ENCODE measurements at places on chromosomes 6 and 20.

GRCh38 chr20:13200767-13201500 lies 20.1 kb upstream of the ISM1 start:
- DNase-seq: no peak

GRCh38 chr6:153942361-153942760 lies 96.7 kb upstream of the OPRM1 start:
- DNase-seq: no peak

DNA sequence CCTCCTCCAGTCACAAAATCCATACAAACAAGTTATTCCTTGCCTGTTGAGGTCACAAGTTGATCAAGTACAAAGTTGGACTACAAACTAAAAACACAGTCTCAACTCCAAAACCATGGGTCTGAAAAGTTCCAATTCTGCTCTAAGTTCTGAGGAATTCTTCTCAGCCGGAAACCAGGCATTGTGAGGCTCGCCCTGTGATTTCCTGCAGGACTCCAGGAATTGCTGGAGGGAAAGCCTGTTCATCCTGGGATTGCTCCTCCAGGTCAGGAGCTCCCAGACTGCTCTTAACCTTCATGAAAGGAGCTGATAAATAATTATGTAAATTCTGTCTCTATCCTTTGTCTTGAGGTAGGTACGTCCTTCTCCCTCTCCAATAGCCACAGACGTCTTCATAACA lies 8.5 kb downstream of the TRAM2 start:
- DNase-seq: no peak

DNA sequence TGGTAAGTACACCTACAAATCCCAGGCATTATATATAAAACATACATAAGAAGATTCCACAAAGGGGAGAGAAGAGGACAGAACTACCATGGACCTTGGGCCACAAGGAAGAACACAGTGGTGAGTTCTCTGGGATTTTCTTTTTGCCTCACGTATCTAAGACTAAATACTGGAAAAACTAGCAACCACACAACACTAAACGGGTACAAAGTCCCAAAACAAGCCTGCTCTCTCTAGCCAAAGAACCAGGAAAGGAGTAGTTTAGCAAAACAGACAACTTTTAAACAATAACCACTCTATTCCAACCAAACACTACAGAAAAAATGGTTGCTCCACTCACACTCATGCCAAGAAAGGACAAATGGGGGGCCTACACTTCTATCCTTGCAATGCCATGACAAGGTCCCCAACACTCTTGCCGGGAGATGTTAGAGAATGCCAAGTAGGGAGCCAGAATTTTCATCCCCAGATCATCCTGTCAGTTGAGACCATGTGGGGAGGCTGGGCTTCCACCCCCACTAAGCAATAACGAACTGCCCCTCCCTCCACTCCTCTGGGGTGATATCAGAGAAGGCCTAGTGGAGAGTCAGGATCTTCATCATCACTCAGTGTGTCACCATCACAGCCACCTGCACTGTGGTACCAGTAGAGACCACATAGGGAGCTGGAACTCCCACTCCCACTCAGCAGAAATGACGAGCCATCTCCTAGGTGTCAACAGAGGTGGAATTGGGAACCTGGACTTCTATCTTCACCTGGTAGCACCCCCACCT lies 123.5 kb downstream of the DST start:
- no peak for DNase-seq

DNA sequence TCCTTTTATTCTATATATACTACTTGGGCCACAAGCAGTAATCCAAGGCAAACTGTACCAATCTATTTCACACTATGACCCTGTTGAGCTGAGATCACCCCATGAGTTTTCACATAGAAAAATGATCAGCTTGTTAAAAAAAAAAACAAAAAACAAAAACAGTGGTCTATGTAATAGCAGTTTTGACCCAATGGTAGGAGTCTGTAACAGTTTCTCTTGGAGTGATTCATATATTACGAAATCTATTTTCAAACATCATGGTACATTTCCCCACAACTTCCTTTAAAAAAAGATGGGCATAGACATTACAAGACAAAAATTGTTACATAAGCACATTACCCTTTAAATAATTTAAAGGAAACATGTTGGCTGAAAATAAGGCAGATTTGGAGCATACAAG lies 78.1 kb downstream of the PRSS35 start:
- DNase-seq: no peak

DNA sequence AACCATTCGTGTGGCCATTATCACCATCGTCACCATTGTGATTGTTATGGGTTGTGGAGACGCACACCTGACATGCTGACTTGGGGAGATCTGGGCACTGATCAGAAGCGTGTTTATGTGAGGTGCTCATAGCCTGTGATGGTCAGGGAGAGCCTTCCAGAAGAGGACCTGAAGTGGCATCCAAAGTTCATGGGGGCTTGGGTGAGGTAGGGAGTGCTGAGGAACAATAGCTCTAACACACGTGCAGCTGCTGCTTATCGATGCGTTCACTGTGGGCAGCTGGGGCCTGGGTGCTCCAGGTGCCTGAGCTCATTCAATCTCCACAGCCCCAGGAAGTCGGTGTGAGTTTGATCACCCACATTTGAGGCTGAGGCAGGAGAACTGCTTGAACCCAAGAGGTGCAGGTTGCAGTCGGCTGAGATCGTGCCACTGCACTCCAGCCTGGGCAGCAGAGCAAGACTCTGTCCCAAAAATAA lies 227.3 kb downstream of the PREX1 start:
- DNase-seq: no peak

- no peak for DNase-seq
Observed at GRCh38 chr6:100175814-100176310, 181.8 kb upstream of the MCHR2 start.

DNA sequence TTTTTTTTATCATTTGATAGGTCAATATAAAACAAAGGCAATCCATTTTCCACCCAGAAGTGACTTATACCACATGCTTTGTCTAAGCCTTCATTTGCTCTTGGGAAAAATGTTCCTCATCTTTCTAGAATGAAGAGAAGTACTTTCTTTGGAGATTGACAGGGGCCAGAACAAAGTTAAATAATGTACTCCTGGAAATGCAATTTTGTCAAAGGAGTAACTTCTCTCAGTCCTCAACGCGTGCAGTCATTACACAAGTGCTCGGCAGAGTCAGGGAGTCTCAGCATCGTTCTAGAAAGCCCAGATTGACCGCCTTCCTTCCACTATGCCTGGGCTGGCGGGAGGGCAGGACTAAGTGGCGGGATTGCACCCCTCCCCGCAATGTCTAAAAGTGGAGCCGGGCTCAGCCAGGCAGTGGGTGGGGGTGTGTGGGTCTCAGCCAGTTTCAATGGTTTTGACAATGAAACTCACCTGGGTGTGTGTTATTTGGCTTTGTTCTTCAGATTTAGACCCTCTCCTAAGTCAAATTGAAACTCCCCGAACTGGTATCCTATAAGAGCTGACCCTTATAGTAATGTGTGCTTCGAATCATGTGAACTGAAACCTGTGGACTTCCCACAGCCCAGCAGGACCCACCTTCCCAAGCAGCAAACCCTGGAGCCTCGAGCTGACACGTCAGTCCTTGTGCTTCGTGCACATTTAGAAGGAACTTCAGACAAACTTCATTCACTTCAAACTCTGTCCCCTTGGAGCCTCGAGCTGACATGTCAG lies 63.2 kb upstream of the DUSP22 start:
- DNase-seq: no peak

DNA sequence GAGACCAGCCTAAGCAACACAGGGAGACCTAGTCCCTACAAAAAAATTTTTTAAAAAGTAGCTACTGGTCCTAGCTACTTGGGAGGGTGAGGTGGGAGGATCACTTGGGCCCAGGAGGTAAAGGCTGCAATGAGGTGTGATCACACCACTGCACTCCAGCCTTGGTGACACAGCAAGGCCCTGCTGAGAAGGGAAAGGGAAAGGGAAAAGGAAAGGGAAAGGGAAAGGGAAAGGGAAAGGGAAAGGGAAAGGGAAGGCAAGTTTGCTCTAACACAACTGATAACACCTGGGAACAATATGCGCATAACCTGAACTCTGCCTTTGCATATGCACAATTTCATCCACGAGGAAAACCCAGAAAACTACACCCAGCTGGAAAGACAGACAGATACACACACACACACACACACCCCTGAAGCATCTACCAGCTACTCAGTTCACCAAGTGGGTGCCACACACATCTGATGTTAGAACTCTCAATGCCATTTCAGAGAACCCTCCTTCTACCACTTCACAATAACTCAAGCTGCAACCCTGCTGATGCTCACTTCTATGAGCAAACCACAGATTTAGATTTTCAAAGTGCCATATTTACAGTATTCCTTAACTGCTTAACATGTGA lies 19.1 kb downstream of the B4GALT5 start:
- DNase-seq: no peak

DNA sequence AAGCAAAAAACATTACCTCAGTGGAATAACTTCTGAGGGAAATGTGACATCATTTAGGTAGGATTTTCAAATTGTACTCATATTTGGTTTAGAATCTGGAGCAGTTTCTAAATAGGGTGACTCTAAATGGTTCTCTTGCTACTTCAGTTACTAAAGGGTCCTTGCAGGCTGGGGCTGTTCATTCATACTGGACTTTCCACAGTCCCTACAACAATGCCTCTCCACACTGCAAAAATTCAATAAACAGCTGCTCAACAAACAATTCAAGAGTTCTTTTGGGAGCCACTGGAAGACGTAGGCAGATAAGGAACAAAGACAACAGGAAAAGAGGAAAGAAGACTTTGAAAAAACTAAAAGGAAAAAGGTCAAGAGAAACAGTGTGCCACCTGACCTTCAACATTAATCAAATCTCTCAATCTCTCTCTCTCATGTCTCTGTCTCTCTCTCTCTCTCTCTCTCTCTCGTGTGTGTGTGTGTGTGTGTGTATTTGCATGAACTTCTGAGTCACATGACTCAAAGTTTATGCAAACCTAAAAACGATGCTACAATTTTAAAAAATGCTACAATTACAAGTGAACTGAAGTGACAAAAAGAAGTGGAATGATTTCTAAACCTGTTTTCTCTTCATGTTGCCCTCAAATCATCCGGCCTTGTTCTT lies 14.5 kb downstream of the NOL7 start:
- DNase-seq: no peak

- DNase-seq: no peak
Observed at GRCh38 chr6:42017021-42017643, 33.2 kb upstream of the TAF8 start.

DNA sequence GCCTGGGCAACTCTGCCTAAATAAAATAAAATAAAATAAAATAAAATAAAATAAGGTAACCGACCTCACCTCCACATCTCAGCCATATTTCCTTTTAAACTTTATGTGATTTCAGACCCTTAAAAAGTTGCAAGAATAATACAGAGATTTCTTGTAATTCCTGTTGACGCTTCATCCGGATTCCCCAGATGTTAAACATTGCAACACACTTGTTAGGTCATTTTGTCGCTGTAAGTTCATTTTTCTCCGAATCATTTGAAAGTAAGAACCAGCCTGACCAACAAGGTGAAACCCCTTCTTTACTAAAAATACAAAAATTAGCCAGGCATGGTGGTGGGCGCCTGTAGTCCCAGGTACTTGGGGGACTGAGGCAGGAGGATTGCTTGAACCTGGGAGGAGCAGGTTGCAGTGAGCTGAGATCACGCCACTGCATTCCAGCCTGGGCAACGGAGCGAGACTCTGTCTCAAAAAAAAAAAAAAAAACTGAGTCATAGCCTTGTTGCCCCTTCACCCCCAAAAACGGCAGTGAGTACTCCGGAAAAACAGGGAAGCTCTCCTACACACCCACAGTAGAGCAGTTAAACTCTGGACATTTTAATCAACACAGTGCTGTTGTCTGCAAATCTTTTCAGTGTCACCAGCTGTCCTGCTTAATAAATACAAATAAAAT lies 5.9 kb downstream of the PYGB start:
- DNase-seq: no peak

DNA sequence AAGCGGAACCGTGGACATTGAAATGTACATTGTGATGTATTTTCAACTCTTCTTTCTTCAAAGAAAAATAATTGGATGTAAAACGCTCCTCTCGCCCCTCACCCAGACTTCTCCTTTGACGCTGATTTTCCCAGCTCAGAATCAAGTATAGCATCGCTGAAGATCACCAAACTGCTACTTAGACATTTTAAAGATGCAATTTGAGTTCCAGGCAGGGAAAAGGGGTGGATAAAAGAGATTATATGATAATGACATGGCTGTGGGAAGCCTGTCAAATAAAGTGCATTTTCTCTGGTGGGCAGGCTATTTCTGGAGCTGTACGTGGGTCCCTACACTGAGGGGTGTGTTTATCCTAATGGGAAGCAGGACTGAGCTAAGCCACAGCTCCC lies 240.4 kb downstream of the CDC5L start:
- no peak for DNase-seq

GRCh38 chr6:135018052-135018451 lies 36.6 kb downstream of the HBS1L start:
- DNase-seq: no peak

DNA sequence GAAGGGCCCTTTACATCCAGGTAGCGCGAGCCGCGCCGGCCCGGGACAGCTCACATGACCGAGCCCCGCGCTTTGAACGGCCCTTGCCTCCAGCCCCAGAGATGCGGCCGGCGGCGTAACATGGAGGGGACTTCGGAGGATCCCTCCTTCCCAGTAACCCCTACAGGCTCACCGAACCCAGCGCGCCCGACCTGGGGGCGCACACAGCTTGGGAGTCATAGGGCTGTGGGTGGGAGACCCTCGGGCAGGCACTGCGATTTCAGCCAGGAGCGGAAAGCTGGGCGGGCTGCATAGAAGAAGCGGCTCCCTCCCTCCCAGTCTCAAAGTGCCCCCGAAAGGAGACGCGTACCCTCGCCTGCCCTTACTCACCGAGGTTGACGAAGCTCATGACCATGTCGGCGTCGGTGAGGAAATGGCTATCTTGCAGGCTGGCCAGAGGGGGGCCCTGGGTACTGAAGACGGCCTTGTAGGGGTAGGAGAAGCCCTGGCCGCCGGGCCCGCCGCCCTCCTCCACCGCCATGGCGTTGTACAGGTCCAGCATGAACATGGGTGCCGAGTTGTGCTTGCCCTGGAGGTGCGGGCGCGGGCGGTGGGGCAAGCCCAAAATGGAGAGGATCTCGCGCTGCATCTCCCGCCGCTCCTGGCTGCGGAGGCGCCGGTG lies 975 bp downstream of the BMP7 start:
- no peak for DNase-seq

GRCh38 chr6:54865091-54865631 lies 18.6 kb downstream of the FAM83B start:
- DNase-seq: no peak

DNA sequence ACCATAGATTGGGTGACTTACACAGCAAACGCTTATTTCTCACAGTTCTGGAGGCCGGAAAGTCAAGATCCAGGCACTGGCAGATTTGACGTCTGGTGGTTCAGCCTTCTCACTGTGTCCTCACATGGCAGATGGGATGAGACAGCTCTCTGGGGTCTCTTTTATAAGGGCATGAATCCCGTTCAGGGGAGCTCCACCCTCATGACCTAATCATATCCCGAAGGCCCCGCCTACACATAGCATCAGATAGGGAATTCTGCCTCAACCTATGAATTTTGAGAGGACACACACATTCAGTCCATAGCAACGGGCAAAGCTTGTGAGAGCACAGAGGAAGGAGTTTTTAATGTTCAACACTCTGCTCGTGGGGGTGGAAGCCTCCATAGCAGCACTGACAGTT lies 27.5 kb downstream of the DAAM2 start:
- no peak for DNase-seq

Measured in CD4-positive, alpha-beta memory T cell (primary cell).